Activated CD4-positive, alpha-beta T cell treated with anti-CD3 and anti-CD28 coated beads, Interleukin-2, Interleukin-4, amounts not matched to agents 100 ng/mL and 50 ng/mL, durations not matched to agents 16 hours and 8 hours (primary cell): ENCODE measurements at places on chromosomes 6 and 20.
A peak's percentile ranks its signal among the peaks of the same experiment; 100 is the strongest.

GRCh38 chr6:41689171-41690008 lies 46.0 kb downstream of the TFEB start:
- no peak for DNase-seq

DNA sequence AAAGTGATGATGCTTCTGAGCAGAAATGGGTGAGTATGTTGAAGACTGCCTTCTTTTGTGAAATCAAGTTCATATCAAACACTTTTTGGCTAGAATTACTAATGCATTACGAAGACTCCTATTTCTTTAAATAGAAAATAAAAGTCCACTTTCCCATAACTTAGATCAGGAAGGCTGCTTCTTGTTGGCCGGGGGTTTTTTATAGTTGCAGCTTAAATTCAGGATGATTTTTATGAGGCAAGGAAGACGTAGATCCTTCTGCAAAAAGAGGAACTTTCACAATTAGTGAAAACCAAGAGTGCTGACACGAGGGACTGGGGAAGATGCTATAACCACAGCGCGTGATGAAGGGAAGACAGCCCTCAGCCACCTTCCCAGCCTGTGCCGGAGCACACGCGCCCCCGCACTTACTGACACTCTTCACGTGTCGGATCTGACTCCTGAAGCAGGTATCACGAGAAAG lies 206.1 kb upstream of the PRDM1 start:
- peak; percentile 62 for DNase-seq

- DNase-seq, result peak; percentile 54
Observed at GRCh38 chr20:50546729-50547314, 36.6 kb downstream of the PTPN1 start.

DNA sequence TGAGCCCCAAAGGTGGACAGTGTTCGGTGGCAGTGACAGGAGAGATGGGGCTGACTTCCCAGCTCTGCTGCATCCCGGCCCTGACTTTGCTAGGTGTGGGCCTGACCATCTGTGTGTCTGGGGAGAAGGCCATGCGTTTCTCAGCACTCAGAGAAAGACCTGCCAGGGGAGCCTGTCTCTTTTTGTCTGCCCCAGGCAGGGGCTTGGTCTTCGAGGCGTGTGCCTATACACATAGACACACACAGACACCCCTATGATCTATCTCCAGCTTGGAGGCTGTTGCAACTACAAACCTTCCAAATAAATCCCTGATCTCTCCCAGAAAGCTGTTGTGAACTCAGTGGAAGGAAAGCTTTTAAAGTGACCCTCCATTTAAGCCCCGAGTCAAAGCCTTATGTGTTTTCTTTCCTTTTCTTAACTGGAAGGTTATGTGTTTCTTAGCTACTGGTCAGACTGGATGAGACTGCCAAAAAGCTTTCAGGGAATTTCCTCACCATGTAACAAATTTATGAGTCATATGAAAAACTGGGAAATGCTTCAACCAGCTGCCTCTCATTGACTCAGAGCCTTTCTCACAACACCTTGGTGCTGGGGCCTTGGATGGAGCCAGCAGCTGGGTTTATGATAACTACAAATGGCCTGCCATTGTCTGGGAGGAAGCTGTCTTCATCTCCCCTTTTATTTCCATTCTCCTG lies 102.6 kb downstream of the CDC5L start:
- no peak for DNase-seq

DNA sequence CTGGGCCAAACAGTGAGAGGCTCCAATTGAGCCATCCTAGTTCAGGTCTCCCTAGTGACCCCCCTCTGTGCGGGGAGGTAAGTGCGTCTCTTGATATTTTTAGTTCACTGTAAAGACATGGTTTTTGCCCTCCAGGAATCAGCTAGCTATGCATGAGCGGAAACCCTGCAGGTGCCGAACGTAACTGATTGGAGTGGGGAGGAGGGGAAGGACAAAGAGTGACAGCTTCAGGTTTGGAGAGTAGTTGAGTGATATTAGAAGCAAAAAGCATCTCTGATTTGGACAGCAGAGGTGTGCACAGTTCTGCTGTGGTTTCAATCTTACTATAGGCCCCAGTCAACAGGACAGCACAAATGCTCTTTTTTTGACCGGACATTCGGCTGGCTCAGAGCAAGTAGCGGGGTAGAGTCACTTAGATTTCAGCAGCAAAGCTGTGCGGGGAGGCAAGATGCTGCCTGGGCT lies 31.8 kb downstream of the TBC1D7 start:
- DNase-seq, result no peak
